Effector CD4-positive, alpha-beta T cell (primary cell): ENCODE measurements at places on chromosomes 12 and 14.

- no peak for DNase-seq
Observed at GRCh38 chr12:105522166-105522825, 191.8 kb downstream of the C12orf75 start.

- no peak for DNase-seq
Observed at GRCh38 chr14:103065861-103066260, 8.5 kb upstream of the CDC42BPB start.

- DNase-seq = no peak
Observed at GRCh38 chr14:71220462-71220861, 313.2 kb downstream of the PCNX1 start.

GRCh38 chr12:4433745-4434058 lies 11.9 kb downstream of the FGF6 start:
- DNase-seq = no peak

- DNase-seq = no peak
Observed at GRCh38 chr14:75913183-75913582, 68.6 kb downstream of the TGFB3 start.

DNA sequence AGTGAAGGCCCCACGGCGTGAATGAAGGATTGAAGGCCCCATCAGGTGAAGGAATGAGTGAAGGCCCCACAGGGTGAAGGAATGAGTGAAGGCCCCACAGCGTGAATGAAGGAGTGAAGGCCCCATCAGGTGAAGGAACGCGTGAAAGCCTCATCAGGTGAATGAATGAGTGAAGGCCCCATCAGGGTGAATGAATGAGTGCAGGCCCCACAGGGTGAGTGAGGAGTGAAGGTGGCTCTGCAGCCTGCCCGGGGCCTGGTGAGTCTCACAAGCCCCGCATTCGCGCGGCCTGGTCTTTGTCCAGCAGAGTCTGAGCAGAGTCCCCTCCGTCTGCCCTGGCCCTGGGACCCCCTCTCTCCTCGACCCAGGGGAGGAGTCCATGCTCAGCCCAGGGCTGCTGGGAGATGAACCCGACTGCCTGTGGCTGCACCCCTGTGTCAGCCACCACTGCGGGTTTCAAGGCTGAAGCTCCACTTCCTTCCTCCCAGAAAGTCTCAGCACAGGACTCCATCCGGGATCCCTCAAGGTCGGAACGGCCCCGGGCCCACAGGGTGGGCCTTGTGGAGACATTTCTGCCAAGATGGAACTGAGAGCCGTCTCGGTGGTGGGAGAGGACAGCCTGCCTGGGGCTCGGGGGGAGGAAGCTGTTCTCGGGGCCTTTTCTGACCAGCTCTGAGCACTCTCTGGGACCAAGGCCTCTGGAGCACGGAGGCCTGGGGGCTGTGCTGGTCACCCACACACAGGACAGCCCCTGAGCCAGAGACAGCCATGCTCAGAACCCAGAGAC lies 37.4 kb upstream of the TMEM179 start:
- DNase-seq = no peak

DNA sequence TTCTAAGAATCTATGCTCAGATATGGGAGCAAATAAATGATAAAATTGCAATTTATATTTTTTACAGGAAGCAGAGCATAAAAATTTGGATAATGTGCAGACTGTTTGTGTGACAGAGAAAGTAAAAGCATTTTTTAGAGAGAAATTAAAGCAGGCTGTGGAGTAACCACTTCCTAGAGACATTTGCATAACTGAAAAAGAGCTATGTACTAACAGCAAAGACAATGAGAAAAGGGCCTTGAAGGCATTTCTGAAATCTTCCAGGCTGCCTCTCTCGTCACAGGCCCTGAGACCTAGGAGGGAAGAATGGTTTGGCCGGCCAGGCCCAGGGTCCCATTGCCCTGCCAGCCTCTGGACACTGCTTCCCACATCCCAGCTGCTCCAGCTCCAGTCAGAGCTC lies 247.2 kb downstream of the ALX1 start:
- DNase-seq = no peak

DNA sequence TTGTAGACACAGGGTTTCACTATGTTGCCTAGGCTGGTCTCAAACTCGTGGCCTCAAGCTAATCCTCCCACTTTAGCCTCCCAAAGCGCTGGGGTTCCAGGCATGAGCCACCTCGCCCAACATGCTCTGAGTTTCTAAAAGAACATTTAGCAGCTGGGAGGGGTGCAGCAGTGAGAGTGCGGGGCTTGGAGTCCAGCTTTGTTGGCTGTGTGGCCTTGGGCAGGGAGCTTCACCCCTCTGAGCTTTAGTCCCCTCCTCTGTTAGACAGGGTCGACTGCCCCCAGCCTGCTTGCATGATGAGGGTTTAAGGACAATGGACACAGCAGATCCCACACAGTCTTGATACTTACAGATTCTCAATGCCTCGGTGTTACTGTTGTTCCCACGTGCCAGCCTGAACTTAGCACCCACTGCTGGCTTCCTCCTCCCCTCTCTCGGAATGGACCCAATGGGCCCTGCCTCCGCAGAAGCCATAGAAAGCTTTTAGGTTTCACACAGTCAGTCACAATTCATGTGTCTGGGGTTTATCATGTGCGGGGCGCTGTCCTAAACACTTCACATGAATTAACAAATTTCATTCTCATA lies 54.6 kb downstream of the PSMA6 start:
- no peak for DNase-seq

DNA sequence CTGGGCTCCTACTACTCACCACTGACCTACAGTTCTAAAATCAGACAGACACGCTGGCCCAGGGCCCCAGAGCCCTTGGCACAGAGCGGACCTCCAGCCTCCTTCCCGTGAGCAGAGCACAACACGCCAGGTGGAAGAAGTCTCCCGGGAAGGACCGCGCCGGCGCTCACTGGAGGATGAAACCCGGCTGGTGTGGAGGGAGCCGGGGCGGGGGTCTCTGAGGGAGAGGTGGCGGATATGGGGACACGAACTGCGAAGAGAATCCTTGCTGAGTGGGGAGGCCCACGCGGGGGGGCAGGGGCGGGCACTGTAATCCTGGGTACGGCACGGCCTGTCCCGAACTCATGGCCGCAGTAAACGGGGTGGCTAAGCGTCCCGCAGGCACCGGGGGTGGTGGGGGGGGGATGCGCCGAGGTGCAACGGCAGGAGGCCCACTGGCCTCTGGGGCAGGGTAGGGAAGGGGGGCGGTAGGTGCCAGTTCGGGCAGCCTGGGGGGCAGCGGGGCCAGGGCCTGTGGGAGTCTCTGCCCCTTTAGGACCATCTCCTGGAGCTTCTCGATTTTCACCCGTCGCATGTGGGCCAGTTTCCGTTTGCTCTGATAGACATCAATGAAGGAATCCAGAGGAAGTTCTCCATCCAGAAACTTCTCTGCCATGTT lies 28.8 kb downstream of the VPS37B start:
- no peak for DNase-seq

- no peak for DNase-seq
Observed at GRCh38 chr12:68805592-68806120, 2.3 kb upstream of the MDM2 start.

- no peak for DNase-seq
Observed at GRCh38 chr12:123264642-123265041, 7.0 kb downstream of the CDK2AP1 start.

DNA sequence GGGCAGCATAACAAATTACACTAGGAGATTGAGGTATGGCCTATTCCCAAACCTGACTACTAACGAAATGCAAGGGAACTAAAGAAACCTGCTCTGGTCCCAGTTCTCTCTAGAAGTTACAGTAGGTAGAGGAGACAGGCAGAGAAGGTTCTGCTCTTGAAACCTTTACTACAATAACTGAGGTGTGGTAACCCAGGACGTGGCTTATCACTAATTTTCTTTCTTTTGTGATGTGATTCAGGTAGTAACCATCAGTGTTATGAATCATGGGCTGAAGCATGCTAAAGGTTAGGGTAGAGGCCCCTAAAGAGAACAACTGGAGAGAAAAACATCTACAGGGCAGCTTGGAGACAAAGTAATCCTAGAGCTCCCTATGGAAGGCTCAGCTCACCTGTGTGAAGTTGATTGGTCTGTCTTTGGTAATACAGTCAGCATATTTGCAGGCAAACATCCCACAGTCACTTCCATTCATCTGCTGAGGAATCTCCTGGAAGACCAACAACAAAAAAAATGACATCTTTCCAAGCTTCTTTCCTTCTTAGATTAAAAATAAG lies 41.8 kb upstream of the COL2A1 start:
- DNase-seq = no peak

GRCh38 chr14:61219256-61219655 lies 61.9 kb downstream of the TMEM30B start:
- no peak for DNase-seq

DNA sequence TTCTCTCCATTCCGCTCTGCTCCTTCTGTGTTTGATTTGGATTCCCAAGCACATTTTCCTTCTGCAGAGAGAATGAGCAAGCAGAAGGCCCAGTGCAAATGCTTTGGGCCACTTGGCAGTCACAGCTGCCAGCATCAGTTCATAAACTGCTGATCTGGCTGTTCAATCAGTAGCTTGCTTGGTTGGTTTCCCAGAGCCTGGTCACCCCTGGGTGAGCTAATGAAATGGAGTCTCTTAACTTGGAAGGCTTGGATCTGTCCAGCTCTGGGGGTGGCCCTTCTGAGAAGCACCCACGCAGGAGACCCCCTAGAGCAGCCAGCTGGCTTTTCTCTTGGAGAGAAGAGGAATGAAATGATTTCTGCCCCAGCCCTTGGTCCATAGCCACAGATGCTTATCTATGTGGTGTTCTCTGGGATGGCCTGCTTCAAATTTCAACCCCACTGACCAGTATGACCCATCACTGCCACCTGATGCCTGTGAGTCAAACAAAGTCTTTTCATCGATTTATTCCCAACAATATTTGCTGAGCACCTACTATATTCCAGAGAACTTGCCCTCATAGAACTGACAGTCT lies 30.3 kb downstream of the FAIM2 start:
- DNase-seq = no peak

DNA sequence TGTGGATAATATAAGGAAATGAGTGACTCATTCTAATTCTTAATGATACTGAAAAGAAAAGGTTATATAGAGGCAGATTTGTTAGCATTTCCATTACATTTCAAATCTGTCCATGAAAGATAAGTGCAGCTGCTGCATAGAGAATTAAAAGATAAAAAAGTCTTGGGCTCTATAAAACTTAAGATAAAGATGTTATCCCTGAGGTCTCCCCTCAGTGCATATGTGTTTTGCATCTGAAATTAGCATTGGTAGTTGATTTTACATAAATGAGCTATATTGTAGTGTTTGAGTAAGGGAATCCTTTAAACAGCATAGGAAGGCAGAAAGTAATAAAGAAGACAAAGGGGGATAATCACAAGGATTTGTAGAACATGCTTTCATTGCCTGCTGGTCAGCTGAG lies 206.2 kb downstream of the FSCB start:
- no peak for DNase-seq

DNA sequence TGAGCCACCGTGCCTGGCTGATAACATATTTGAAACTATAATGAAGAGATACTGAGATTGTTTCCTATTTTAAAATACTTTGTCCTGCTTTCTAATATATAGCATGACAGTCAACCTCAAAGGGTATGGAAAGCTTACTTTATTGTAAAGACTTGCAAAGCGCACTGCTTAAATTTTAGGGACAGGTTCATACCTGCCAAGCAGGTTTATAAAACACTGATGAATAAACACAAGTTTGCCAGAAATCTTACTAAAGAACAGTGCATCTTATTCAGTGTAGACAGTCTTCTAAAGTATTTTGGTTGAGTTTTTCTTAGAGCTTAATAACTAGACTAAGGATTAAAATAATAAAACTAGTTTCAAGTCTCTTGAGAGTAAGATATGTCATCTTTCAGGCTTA lies 4.8 kb downstream of the C12orf71 start:
- DNase-seq = no peak

GRCh38 chr12:93163260-93164036 lies 214.3 kb upstream of the NUDT4 start:
- no peak for DNase-seq

DNA sequence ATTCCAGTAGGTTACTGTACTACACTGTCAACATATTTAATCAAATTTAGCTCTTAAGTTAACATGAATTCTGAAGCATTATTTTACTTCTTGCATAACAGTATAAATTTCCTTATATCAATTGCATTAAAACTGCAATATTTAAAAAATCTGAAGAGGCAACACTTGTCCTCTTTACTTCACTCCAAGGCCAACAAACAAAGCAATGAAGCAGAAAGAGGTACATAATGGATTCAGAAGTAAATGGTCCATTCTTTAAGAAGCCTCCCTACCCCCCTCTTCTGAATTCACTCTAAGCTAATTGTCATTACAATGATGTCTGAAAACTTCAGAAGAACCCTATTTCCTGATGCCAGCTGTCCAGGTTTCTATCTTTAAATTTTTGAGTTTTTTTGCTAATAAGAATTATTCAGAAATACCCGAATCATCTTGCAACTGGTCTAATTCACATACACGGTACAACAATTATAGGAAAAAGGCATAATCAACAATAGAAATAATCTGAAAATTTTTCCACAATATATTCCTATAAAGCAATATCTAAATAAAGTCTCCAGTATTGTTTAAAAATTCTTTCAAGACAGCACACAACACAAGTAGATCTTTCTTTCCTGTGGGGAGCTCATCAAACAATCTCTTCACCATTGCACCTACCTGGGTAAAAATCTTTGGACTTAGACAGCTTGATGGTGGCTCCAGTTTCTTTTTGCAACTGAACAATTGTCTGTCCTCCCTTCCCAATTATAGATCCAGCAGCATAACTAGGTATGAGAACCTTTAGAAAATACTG lies 2.9 kb downstream of the NOVA1 start:
- no peak for DNase-seq

GRCh38 chr12:132078190-132078589 lies 65.9 kb downstream of the DDX51 start:
- DNase-seq = no peak

- DNase-seq = no peak
Observed at GRCh38 chr12:69644511-69644910, 33.8 kb upstream of the LRRC10 start.

DNA sequence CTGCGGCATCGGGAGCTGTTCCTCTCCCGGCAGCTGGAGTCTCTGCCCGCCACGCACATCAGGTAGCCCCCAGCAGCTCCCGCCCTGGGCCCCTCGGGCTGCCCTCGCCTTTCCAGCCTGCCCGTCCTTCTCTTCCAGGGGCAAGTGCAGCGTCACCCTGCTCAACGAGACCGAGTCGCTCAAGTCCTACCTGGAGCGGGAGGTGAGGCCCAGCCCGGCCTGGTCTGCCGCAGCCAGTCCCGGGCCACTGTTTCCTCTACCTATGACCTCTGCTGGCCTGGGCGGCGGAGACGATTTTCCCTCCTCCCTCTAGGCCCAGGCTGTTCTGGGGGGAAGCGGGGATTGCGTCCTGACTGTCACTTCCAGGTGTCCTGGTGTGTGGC lies 24.5 kb upstream of the CRIP2 start:
- DNase-seq = no peak
